Regular cardiac myocyte (primary cell): ENCODE measurements at places on chromosomes 6 and 20. TPM values are rescaled to one million over a fixed set of nuclear protein-coding genes. Genes with fewer than 3 reads are reported as not detected.

CLVS2 gene
- total RNA-seq, result not detected in 2 replicates

SIRPB1 gene
- total RNA-seq, result 0.19 and 2.5 TPM in 2 replicates

BPIFB2 gene
- not detected in 2 replicates for total RNA-seq

SCRT2 gene
- total RNA-seq, result not detected in 2 replicates

EGFL8 gene
- 0.58 and 1.4 TPM in 2 replicates for total RNA-seq

LAMA5 gene
- 19.7 and 35.7 TPM in 2 replicates for total RNA-seq

ZSCAN23 gene
- total RNA-seq, result 1.9 and 3.9 TPM in 2 replicates

TPMT gene
- 13.5 and 22.6 TPM in 2 replicates for total RNA-seq

EEF1A2 gene
- total RNA-seq, result 0.38 and 5.4 TPM in 2 replicates

PPP1R16B gene
- 0.58 and 2.0 TPM in 2 replicates for total RNA-seq

HLA-DQA1 gene
- total RNA-seq, result not detected in 2 replicates

LAMP5 gene
- 0.19 TPM in 1 of 2 replicates, not detected in the other for total RNA-seq

PRR18 gene
- not detected in 2 replicates for total RNA-seq

KATNA1 gene
- 28.0 and 31.0 TPM in 2 replicates for total RNA-seq

ANKS1A gene
- 7.9 and 9.0 TPM in 2 replicates for total RNA-seq

ECT2L gene
- total RNA-seq, result under 0.01 TPM in 1 of 2 replicates, not detected in the other

HLA-DQB1 gene
- total RNA-seq, result under 0.01 TPM in 1 of 2 replicates, not detected in the other

TCF21 gene
- total RNA-seq, result 8.2 and 8.5 TPM in 2 replicates

TRIM31 gene
- total RNA-seq, result not detected in 2 replicates

SH3BGRL2 gene
- total RNA-seq, result 2.1 and 3.7 TPM in 2 replicates

CYP24A1 gene
- total RNA-seq, result 0.96 and 1.7 TPM in 2 replicates

LCA5 gene
- total RNA-seq, result 4.4 and 7.9 TPM in 2 replicates

TNXB gene
- total RNA-seq, result 3.6 and 10.4 TPM in 2 replicates

FAM162B gene
- total RNA-seq, result 19.9 and 23.7 TPM in 2 replicates

LMBRD1 gene
- total RNA-seq, result 16.5 and 36.1 TPM in 2 replicates

HBS1L gene
- total RNA-seq, result 111 and 146 TPM in 2 replicates

HMGCLL1 gene
- total RNA-seq, result under 0.01 and 0.28 TPM in 2 replicates

HLA-DRB1 gene
- total RNA-seq, result 0.58 and 3.7 TPM in 2 replicates

TRIM40 gene
- total RNA-seq, result not detected in 2 replicates

ME1 gene
- total RNA-seq, result 9.9 and 11.3 TPM in 2 replicates

KHDRBS2 gene
- total RNA-seq, result not detected in 2 replicates

CLDN20 gene
- total RNA-seq, result not detected in 2 replicates

PRRT1 gene
- total RNA-seq, result 0.28 TPM in 1 of 2 replicates, not detected in the other

VSTM2L gene
- 2.5 and 3.7 TPM in 2 replicates for total RNA-seq

PSMB9 gene
- 35.2 and 52.9 TPM in 2 replicates for total RNA-seq

TMEM244 gene
- not detected in 2 replicates for total RNA-seq

SLX4IP gene
- 3.9 and 4.4 TPM in 2 replicates for total RNA-seq

COX4I2 gene
- total RNA-seq, result 0.28 TPM in 1 of 2 replicates, not detected in the other

TRIM15 gene
- total RNA-seq, result not detected in 2 replicates

SLC35D3 gene
- total RNA-seq, result under 0.01 TPM in 1 of 2 replicates, not detected in the other

GNAS-AS1 gene
- total RNA-seq, result 0.58 and 1.1 TPM in 2 replicates

ADTRP gene
- 1.1 and 1.5 TPM in 2 replicates for total RNA-seq

OXT gene
- total RNA-seq, result not detected in 2 replicates

TUBB2B gene
- total RNA-seq, result 0.85 and 6.9 TPM in 2 replicates

WFDC2 gene
- total RNA-seq, result not detected in 2 replicates

ADGRF1 gene
- under 0.01 TPM in 1 of 2 replicates, not detected in the other for total RNA-seq

TCF19 gene
- total RNA-seq, result 3.7 and 42.6 TPM in 2 replicates

AURKA gene
- 9.6 and 88.8 TPM in 2 replicates for total RNA-seq

EEF1A1 gene
- 20,609 and 36,365 TPM in 2 replicates for total RNA-seq

DDO gene
- 1.9 and 2.8 TPM in 2 replicates for total RNA-seq

C6orf163 gene
- 0.77 and 2.0 TPM in 2 replicates for total RNA-seq

DEFB124 gene
- not detected in 2 replicates for total RNA-seq

NCOA6 gene
- total RNA-seq, result 4.0 and 6.5 TPM in 2 replicates

CST1 gene
- total RNA-seq, result 13.2 and 29.3 TPM in 2 replicates

HLA-DMB gene
- total RNA-seq, result under 0.01 and 1.4 TPM in 2 replicates

CPNE5 gene
- under 0.01 TPM in 1 of 2 replicates, not detected in the other for total RNA-seq
